ENCODE measurements at places on chromosomes 6 and 20. TPM values are rescaled to one million over a fixed set of nuclear protein-coding genes. Genes with fewer than 3 reads are reported as not detected.

Gene GSTA3
- 0.70 TPM for polyA plus RNA-seq

Gene OOEP
- not detected for polyA plus RNA-seq

Gene TSBP1
- polyA plus RNA-seq: not detected

Gene ZNF343
- polyA plus RNA-seq: 11.0 TPM

Gene TFAP2B
- 0.42 TPM for polyA plus RNA-seq

Gene SLC24A3
- 5.5 TPM for polyA plus RNA-seq

Gene SLC22A23
- polyA plus RNA-seq: 13.7 TPM

Gene IL17A
- not detected for polyA plus RNA-seq

Gene TMEM151B
- polyA plus RNA-seq: 1.0 TPM

Gene OPRL1
- 1.5 TPM for polyA plus RNA-seq

Gene TFAP2A
- 0.85 TPM for polyA plus RNA-seq

Gene FAM217A
- polyA plus RNA-seq: 1.3 TPM

Gene SLC52A3
- polyA plus RNA-seq: 3.9 TPM

Gene PRSS35
- 59.0 TPM for polyA plus RNA-seq

Gene PPT2
- 45.5 TPM for polyA plus RNA-seq

Gene RIPPLY2
- polyA plus RNA-seq: not detected

Gene COL19A1
- polyA plus RNA-seq: 2.1 TPM

Gene TGM6
- not detected for polyA plus RNA-seq

Gene BMP7
- polyA plus RNA-seq: 42.7 TPM

Gene CDS2
- 38.8 TPM for polyA plus RNA-seq

Gene PNLDC1
- polyA plus RNA-seq: 0.47 TPM

Gene LAMA4
- 241 TPM for polyA plus RNA-seq

Gene ARMC12
- polyA plus RNA-seq: 1.5 TPM

Gene MLN
- not detected for polyA plus RNA-seq

Gene POU3F2
- polyA plus RNA-seq: 0.06 TPM

Gene DPPA5
- polyA plus RNA-seq: not detected

Gene RAB5IF
- polyA plus RNA-seq: 51.0 TPM

Gene PRPH2
- 4.3 TPM for polyA plus RNA-seq

Gene ULBP3
- polyA plus RNA-seq: 3.7 TPM

Gene TTBK1
- 0.20 TPM for polyA plus RNA-seq

Gene ELOVL2
- polyA plus RNA-seq: 4.8 TPM

Gene CLVS2
- polyA plus RNA-seq: 0.33 TPM

Gene PPP2R5D
- polyA plus RNA-seq: 72.1 TPM

Gene RIPOR3
- 5.4 TPM for polyA plus RNA-seq

Gene KIF25
- 0.87 TPM for polyA plus RNA-seq

Gene MUC21
- not detected for polyA plus RNA-seq

Gene CRIP3
- 2.4 TPM for polyA plus RNA-seq

Gene CAGE1
- 0.09 TPM for polyA plus RNA-seq

Gene BFSP1
- polyA plus RNA-seq: 3.2 TPM

Gene SLC17A3
- 0.29 TPM for polyA plus RNA-seq

Gene SEMG1
- not detected for polyA plus RNA-seq

Gene NTSR1
- 1.2 TPM for polyA plus RNA-seq

Gene SNX21
- 21.1 TPM for polyA plus RNA-seq

Gene MACROD2
- 13.8 TPM for polyA plus RNA-seq

Gene PHACTR3
- 10.7 TPM for polyA plus RNA-seq

Gene CTCFL
- polyA plus RNA-seq: 0.46 TPM

Gene ANKEF1
- polyA plus RNA-seq: 1.9 TPM

Gene SPATA25
- 2.6 TPM for polyA plus RNA-seq

Gene DEFB124
- polyA plus RNA-seq: 1.2 TPM

Gene CENPQ
- 14.2 TPM for polyA plus RNA-seq

Gene MYMX
- 1.2 TPM for polyA plus RNA-seq

Gene TMEM200A
- 19.9 TPM for polyA plus RNA-seq

Gene THBD
- 18.4 TPM for polyA plus RNA-seq

Gene MUCL3
- polyA plus RNA-seq: 0.09 TPM

Gene ASIP
- polyA plus RNA-seq: not detected

Gene LAMA2
- 34.6 TPM for polyA plus RNA-seq

Measured in left renal pelvis (tissue), 4 donors.